ENCODE measurements at places on chromosomes 11 and 22.

DNA sequence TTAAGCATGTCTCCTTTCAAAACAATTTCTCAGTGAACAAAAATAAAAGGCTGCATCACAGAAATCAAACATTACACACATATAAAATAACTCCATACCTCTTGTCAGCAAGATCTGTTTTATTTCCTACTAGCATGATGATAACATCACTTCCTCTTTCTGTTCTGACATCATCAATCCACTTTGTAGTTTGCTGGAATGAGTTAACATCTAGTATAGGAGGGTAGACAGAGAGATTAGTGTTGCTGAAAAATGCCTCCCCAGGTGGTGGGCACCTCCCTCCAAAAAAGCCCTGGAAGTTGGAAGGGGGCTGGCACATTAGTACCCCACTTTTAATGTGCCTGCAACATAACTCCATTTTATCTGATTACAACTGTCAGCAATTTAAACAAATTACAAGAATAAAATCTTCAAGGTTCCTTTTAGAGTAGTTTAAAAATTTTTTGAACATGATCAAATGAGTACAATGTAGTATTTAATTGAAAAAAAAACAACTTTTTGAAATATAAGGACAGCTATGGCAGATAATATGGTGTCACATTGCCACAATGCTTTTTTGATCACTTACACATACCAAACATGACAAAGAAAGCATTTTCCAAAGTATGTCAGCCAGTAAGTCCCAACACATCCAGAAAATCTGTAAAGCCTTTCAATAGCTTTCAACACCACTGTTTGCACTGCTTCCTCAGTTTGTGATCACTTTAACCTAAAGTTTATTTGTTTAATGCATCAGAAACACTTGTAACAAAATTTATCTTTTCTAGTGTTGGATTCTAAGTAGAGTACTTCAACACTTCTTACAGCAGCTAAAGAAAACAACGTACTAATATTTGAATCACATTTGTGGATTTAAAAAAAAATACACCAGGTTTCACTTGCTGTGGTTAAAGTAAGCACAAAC is 44.5 kb downstream of the RAB6A start:
- peak; percentile 41 for DNase-seq

DNA sequence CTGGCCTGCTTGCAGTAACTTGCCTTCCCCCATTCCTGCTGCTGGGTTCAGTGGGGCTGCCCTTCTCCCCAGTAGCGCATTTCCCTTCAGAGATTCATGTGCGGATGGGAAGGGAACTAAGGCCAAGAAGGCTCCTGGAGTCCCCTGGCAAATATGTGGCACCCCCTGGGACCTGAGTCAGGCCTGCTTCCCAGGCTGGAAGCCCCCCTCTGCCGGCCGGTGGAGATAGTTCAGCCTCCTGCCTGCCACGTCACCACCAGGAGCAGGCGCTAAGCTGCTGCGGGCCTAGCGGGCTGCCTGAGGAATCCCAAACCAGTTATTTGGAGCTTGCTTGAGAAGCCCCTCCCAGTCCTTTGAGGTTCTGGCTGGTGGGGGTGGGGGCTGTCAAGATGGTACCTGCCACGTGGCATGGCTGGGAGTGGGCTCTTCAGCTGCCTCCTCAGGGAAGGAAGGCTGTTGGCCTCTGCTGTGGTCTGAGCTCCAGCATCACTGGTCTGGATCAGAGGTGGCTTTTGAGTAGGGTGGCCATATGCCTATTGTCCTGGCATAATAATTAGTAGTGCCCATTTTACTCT is 2.0 kb downstream of the SERPINH1 start:
- no peak for DNase-seq

DNA sequence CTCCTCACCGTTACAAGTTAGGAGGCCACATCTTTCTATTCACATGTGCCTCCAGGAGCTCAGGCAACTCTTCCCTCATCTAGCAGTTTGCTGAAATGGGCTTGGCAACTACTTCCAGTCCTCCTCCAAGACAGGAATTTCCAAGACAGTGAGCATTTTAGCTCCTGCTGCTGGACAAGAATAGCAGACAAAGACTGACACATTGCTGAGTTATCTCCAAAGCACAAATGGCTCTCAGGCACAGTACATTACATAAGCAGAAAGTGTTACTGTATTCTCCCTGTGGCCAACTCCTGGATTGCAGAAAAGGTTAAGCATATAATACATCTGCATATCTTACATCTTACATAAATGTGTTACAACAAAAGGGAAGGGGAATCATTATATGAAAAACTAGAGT is 83.2 kb upstream of the POU2AF2 start:
- DNase-seq = no peak

DNA sequence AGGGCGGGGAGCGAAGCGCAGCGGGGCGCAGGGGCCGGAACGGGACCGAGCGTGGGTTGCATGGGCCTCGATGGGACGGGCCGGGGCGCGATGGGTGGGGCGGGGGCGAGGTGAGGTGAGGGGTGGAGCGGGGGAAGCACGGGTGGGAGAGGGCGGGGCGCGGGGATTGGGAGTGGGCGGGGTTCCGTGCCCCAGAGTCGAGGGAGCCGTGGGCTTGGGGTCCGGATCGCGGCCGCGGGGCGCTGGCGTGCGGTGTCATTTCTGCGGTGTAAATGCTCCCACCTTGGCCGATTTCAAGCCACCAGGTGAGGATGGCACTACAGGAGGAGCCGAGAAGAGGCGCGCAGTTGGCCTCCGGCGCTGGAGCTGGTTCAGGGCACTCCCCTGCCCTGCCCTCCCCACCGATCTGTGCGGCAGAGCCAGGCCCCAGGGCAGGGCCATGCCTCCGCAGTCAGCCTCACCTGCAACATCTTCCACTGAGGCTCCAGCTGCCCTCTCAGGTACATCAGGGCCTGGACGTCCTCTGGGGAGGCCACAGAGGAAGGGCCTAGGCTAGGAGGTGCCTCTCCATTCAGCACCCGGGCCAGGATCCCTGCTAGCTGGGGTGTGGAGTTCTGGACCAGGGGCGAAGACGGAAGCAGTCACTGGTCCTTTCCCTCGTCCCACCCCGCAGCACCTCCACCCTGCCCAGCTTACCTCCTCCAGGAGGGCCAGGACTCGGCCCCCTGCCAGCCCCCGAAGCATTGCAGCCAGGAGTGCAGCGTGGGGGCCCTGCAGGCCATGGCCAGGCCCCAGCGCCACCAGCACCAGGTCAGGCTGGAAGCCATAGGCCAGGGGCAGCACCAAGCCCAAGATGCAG is 620 bp upstream of the TUBGCP6 start:
- DNase-seq = no peak

- DNase-seq = peak; percentile 90
Measured at GRCh38 chr11:120344302-120345004, 8.2 kb downstream of the ARHGEF12 start.

- peak; percentile 67 for DNase-seq
Measured at GRCh38 chr11:32374261-32374711, 61.1 kb downstream of the WT1 start.

DNA sequence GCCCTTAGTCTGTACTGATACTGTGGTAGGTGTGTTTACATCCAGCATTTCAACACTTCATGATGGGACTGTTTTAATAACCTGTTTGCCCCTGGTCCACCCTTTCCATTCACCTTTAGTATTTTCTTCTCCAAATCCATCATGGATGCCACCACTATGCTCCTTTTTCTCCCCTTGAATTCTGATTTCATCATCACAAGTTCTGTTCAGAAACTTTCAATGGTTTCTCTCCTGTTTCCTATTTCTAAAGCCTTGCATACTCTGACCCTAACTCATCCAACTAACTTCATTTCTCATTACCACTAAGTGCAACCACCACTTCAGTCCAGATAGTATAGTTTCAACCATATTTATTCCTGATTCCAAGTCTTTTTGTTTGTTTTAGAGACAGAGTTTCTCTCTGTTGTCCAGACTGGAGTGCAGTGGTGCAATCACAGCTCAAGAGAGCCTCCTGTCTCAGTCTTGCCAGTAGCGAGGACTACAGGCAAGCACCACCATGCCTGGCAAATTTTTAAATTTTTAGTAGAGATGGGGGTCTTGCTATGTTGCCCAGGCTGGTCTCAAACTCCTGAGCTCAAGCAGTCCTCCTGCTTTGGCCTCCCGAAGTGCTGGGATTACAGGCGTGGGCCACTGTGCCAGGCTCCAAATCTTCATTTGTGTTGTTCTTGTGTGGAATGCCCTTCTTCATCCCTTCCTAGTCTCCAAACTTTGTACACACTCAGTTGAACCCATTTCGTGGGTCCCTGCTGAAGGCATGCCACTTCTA is 1.2 kb upstream of the LIN7C start:
- peak; percentile 1 for DNase-seq

DNA sequence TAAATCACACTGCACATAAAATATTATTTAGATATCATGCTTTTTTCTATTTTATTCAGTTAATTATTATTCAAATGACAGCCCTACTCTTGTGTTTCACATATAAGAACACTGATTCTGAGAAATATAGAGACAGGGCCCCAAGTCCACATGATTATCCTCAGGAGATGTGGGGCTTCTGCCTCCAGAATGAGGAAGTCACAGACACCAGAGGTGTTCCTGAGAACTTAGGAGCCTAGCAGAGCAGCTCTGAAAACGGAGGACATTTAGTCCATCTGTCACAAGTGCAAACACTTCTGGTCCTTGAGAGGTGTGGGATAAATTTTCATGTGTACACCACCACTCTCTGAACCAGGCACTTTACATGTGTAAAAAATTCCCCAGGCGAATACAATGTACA is 26.2 kb downstream of the TRIM66 start:
- DNase-seq = no peak

DNA sequence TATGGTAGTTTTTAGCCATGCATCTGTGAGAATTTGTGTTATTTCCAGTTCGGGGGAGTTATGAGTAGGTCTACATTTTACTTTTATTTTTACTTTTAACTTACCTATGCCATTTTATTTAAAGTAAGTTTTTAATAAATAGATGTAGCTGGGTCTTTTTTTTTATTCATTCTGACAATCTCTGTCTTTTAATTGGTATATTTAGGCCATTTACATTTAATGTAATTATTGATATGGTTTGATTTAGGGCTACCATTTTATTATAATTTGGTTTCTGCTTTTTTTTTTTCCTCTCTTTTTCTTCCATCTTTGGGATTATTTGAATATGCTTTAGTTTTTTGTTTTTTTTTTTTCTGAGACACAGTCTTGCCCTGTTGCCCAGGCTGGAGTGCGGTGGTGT is 1.9 kb downstream of the SWAP70 start:
- no peak for DNase-seq

- DNase-seq = no peak
Measured at GRCh38 chr22:41935015-41935351, 8.4 kb upstream of the TNFRSF13C start.

GRCh38 chr11:32305460-32305859 is 129.9 kb downstream of the WT1 start:
- DNase-seq = no peak

DNA sequence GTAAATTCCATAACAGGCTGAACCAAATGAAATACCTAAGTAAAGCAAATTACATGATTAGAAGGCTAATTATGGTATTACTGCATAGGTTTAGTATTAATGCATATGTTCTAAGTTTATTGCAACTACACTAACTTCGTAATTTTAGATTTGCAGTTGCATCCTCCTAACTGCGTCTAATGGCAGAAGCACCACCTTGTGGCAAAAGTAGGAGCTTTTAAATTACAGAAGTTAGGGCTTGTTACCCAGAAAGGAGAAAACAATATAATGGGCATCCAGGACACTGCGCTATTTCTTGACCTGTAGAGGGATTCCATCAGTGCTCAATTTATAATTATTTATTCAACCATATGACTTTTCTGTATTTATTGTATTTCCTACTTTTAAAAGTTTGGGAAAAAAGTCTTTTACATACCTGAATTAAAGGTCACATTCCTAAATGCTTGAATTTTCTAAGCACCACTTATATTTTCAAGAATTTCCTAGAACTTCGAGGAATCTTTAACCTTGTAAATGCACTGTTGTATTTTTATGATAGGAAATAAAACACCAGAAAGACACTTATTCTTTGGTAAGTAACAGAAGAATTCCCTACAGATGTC is 16.3 kb upstream of the GPR83 start:
- DNase-seq = no peak

- no peak for DNase-seq
Measured at GRCh38 chr11:65619281-65619928, 3.8 kb downstream of the PCNX3 start.

GRCh38 chr11:96215826-96216225 is 127.2 kb downstream of the MAML2 start:
- DNase-seq = no peak

- peak; percentile 58 for DNase-seq
Measured at GRCh38 chr11:18540207-18541009, 13.7 kb upstream of the TSG101 start.

GRCh38 chr11:74307434-74307833 is 4.0 kb downstream of the P4HA3 start:
- no peak for DNase-seq

DNA sequence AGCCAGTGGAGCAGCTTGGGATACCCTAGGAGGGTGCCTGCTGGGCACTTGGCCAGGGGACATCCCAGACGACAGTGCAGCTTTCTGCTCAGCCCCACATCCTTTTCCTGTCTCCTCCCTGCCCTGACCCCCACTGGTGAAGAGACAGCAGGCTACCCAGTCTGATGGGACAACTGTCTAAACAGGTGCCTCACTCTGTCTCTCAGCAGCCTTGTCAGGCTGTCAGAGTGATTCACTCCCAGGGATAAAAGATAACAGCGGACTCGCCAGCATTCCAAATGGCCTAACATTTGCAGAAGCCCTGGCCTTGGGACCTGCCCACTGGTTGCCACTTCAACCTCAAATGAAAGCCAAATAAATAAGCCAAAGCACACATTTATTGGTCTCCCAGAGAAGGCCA is 318.6 kb upstream of the PLET1 start:
- no peak for DNase-seq

DNA sequence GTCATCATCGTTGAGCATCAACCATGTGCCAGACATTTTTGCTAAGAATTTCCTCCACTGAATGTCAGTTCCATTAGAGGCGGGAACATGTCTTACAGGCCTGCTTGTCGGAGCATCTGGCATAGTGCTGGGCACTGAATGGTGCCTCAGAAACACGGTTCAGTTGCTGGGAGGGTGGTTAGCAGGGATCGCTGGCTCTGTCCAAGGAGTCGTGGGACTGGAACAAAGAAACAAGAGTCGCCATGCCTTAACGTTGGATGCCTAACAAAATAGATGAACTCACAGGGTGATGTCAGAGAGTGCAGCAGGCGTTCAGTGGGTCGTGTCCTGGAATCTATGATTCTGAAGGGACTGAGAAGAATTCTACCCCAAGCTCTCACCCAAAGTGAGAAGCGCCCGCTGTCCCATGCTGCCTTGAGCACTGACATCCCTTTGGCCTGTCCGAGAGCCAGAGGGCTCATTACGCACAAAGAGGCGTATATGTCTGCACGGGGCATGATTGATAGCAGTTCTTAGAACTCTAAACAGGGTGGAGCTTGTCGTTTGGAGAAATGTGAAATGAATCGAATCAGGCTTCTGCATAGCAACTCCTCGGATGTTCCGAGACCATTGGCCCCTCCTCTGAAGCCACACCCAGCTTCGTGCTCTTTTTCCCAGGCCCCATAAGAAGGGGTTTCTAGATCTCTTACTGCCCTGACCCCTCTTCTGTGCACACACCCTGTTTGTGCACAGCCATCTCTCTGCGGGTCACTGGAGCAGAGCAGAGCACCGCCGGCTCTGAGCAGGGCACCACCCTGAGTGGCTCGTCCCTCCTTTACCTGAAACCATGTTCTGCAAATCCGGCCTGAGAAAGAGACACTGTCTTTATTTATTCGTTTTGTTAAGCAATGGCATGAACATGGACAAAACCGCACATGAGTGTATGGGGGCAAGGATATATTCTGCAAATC is 113.1 kb upstream of the B3GAT1 start:
- DNase-seq = no peak
